Stomach (tissue), 19 donors: ENCODE measurements at places on chromosomes 1 and 21. TPM values are rescaled to one million over a fixed set of nuclear protein-coding genes. Genes with fewer than 3 reads are reported as not detected.

Gene NCAM2
- total RNA-seq = 11.0 TPM

Gene VN1R5
- not detected for total RNA-seq

Gene FLG
- not detected for total RNA-seq

Gene ANGEL2
- total RNA-seq = 52.7 TPM

Gene LAMC2
- 5.3 TPM for total RNA-seq

Gene CHI3L2
- not detected for total RNA-seq

Gene ENAH
- 70.1 TPM for total RNA-seq

Gene CELA3B
- total RNA-seq = not detected

Gene IL19
- total RNA-seq = not detected

Gene FCRL5
- total RNA-seq = not detected

Gene SLAMF6
- 13.4 TPM for total RNA-seq

Gene ALX3
- total RNA-seq = not detected
